Stimulated activated CD4-positive, alpha-beta T cell treated with anti-CD3 and anti-CD28 coated beads, Interleukin-12 subunit alpha, Interleukin-12 subunit beta, amount 100 ng/mL, for 48 hours (primary cell): ENCODE measurements at places on chromosomes 7 and 10.

GRCh38 chr7:128383776-128384175, 22.3 kb upstream of the PRRT4 start:
- DNase-seq, result no peak

DNA sequence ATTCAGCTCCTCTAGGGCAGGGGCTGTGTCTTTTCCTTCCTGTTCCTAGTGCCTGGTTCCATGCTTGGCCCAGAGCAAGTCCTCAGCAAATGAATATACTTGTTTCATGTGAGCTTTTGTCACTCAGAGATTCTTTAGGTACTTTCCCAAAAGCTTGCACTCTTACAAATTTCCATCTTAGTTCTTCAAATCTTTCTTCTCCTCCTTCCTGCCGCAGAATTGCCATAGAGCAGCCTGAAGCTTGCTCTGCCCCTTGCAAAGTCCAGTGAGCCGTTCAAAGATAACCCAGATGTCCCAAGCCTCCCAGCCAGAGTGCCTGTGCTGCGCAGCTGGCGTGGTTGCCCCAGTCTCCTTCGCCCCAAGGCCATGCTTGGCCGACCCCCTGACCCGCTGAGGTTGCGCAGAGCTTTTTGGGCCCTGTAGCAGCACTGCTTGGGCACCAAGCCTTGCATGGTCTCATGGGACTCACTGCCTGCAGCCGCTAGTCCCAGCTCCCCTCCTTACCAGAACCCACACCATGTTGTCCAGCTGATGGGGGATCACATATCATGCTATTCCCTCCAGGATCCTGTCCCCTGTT, 20.7 kb downstream of the CHST3 start:
- no peak for DNase-seq

- DNase-seq, result no peak
Observed at GRCh38 chr7:94142281-94142680, 138.1 kb upstream of the BET1 start.

- DNase-seq, result no peak
Observed at GRCh38 chr7:151893405-151893923, 16.5 kb upstream of the PRKAG2 start.

GRCh38 chr7:31368620-31369019, 28.1 kb upstream of the NEUROD6 start:
- DNase-seq, result no peak

DNA sequence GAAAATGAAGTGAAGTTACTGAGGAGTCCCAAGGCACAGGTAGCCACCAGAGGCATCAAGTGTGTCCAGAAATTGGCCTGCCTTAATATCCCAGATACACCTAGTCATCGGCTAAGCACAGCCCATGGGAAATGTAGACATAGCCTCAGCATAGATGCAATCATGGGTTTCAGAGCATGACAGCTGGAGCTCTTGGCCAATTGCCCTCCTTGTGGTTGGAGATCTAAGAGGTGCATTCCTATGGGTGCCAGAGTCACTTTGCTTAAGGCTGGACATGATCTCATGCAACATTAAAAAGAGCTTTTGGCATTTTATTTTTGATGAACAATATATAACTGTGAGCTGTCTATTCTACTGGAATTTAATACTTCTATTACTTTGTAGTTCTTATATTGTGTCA, 758.0 kb upstream of the LRRTM3 start:
- no peak for DNase-seq

DNA sequence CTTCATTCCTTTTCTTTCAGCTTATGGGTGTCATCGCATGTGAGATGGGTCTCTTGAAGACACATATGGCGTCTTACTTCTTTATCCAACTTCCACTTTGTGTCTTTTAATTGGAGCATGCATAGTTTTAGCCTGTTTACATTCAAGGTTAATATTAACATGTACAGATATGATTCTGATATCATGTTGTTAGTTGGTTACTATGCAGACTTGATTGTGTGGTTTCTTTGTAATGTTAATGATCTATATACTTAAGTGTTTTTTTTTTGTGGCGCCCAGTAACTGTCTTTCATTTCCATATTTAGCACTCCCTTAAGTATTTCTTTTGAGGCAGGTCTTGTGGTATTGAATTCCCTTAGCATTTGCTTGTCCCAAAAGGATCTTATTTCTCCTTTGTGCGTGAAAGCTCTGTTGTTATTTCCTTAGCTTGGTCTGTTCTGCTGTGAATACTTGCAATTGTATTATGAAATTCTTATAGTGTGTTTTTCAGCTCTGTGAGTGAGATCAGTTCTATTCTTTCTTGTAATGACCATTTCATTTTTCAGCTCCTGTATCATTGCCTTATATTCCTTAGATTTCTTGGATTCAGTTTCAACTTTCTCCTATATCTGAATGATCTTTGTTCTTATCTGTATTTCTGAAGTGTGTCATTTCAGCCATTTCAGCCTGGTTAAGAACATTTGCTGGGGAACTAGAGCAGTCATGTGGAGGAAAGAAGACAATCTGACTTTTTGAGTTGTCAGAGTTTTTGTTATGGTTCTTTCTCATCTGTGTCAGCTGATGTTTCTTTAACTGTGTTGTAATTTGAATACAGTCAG, 88.4 kb downstream of the ABCA13 start:
- DNase-seq, result no peak
